Stimulated activated CD8-positive, alpha-beta memory T cell treated with anti-CD3 and anti-CD28 coated beads, Interleukin-4, amount 100 ng/mL, for 1 hour (primary cell): ENCODE measurements at places on chromosomes 7 and 10.

DNA sequence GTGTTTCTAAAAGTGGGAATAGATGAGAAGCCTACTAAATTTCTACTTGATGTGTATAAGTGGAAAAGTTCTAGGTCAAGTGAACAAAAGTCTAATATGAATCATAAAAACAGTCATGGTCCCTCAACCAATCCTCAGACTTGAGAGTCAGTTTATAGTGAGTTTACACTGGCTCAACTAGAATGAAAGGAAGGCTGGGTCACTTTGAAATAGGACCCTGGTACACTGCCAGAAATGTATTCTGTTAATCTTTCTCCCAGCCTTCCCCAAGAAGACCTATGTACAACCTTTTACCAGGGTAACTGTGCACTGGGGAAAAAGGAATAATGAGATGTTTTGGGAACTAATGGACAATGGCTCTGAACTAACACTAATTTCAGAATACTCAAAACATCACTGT is 17.3 kb downstream of the ELMO1 start:
- DNase-seq, result no peak

DNA sequence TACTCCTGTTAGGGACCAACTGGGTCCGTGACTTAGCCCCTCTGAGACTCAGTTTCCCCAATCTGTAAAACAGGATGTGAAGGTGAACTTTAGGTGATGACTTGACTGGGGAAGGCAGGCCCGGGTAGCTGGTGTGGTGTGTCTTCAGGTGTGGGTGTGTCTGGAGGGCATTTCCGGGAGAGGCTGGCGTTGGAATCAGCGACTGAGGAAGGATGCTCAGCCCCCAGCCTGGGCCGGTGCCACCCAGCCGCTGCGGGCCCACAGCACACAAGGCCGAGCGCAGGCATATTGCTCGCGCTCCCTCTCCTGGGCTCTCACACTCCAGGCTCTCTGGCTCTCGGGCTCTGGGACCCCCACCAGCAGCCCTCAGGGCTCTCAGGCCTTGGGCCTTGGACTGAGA is 31.7 kb upstream of the CNPY1 start:
- DNase-seq, result no peak

DNA sequence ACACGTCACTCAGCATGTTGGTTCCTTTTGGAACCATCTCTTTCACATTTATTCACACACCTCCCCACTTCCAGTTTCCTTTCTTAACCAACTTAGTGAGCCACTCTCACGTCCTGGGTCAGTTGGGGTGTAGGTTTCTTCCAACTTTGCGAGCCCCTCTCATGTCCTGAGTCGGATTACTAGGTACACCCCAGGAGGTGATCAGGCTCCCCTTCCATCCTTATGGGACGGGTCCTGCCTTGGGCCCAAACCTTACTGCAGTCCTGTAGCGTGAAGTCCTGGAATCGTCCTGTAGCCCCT is 7.7 kb downstream of the ERV3-1 start:
- DNase-seq, result no peak

DNA sequence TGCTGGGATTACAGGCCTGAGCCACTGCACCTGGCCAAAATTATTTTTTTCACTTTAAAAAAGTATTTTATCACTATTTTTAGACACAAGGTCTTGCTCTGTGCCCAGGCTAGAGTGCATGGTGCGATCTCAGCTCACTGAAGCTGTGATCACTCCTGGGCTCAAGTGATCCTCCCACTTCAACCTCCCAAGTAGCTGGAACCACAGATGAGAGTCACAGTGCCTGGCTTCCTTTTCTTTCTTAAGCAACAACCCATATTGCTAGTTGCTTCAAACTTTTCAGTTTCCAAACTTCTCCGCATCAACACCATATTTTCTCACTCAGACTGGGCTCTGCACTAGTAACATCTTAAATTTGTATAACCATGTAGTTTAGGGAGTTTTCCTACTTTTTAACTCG is 9.5 kb upstream of the SMC3 start:
- DNase-seq, result no peak

GRCh38 chr10:130400890-130401289 is 264.7 kb downstream of the GLRX3 start:
- DNase-seq, result no peak

DNA sequence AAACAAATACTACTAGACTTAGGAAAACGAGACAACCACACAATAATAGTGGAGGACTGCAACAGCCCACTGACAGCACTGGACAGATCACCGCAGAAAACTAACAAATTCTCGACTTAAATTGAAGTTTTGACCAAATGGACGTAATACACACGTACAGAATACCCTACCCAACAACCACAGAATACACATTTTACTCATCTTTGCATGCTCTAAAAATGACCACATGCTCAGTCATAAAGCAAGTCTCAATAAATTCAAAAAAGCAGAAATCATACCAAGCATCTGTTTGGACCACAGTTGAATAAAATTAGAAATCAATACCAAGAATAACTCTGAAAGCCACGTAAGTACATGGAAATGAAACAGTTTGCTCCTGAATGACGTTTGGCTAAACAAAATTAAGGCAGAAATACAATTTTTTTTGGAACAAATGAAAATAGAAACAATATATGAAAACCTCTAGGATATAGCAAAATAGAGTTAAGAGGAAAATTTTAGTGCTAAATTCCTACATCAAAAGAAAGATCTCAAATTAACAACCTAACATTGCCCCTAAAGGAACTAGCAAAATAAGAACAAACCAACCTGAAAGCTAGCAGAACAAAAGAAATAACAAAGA is 30.6 kb downstream of the MAPK8 start:
- no peak for DNase-seq

DNA sequence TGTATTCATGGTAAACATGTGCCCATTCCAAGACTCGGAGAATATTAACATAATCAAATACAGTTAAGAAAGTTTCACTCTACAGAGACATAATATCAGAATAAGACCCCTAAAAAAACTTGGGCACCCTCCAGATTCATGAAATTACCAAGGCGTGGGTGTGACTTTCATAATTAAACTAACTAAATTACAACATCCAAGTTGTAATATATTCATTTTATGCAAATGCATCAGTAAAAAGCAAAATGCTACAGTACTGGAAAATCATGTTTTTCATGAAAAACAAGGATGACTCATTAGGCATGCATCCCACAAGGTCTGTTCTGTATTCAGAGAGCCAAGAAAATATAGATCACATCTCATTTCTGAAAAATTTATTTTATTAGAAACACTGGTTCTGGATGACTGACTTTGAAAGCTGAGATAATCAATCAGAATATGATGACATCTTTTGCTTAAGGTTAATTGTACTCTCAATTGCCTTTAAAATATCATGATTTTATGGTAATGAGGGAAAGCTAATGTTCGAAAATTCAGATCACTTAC is 248.8 kb upstream of the SMIM30 start:
- DNase-seq, result no peak

DNA sequence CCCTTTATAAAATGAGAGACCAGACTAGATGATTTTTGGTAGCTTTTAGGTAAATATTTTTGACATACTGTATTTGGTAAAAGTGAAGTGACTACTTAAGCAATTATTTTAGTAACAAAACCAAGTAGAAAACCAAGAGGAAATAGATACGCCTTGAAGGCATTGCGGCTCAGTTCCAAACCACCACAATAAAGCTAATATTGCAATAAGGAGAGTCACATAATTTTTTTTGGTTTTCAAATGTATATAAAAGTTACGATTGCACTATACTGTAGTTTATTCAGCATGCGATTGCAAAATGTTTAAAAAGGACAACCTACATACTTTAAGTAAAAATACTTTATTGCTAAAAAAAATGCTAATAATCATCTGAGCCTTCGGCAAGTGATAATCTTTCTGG is 581.7 kb upstream of the POT1 start:
- DNase-seq, result no peak

GRCh38 chr7:111092406-111093236 is 1.7 kb downstream of the LRRN3 start:
- no peak for DNase-seq

GRCh38 chr10:100282907-100283306 is 3.6 kb downstream of the BLOC1S2 start:
- DNase-seq, result no peak

DNA sequence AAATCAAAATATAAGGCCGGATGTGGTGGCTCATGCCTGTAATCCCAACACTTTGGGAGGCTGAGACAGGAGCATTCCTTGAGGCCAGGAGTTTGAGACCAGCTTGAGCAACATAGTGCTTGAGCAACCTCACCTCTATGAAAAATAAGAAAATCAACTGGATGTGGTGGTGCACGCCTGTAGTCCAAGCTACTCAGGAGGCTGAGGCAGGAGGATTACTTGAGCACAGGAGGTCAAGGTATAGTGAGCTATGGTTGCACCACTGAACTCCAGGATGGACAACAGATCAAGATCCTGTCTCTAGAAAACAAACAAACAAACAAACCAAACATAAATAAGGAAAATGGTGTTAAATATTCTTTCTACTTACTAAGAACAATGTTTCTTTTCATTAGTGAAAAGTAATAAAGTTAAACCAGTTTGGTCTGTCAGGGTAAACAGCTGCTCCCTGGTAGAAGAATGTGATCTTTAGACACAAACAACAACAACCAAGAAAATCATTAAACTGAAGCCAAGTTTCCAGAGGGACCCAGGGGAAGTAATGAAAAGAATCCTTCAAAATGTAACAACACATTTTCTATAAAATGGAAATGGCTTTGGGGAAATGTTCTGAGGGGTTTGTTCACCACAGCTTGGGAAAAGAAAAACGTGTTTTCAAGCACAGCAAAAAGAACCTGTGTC is 17.5 kb upstream of the BAG3 start:
- no peak for DNase-seq

GRCh38 chr7:23205909-23206767 is 24.3 kb downstream of the NUP42 start:
- no peak for DNase-seq

DNA sequence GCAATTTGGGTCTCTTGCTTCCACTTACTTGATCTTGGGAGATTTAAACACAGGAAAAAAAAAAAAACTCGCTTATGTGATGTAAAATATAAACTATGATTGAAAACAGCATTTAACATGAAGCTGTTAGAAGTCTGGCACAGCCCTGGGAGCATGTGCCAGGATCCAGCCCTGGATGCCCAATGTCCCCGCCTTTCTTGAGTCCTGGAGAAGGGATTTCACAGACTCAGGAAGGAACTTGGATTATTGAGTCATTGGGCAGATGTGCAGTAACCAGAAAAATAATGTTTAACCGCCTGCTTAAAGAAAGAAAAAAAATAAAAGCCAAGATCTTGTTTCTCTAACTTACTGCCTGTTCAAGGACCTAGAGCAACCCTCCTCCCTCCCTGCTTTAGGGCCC is 3.7 kb upstream of the JCAD start:
- DNase-seq, result no peak

GRCh38 chr10:128416231-128416630 is 290.0 kb upstream of the MKI67 start:
- no peak for DNase-seq

DNA sequence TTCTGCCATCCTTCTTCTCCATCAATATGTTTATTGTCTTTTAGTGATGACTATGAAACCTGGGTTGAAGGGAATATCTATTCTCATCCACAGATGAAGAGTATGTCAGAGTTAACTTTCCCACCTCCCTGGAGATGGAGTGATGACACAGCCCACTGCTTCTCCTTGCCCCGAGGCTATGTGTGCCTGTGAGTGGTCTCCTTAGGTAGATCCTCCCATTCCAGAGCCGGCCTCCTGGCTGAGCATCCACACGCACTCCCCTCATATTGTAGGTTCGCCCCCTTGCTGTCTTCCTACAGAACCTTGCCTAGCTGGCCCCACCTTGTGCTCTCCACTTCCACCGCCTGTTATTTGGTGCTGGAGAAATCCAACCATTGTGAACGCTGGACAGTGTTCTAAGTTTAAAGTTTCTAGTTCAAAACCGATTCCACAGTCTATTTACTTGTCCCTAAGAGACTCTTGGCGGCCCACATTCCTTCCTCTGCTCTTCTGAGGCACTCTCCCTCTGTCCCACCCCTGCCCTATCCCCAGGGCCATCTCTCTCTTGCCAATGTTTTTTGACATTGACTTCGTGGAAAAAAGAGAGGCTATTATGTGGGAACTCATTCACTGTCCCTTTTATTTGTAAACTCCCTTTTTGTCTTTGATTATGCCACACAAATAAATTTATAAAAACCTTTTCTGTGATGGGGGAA is 168.0 kb downstream of the ZNF438 start:
- no peak for DNase-seq

DNA sequence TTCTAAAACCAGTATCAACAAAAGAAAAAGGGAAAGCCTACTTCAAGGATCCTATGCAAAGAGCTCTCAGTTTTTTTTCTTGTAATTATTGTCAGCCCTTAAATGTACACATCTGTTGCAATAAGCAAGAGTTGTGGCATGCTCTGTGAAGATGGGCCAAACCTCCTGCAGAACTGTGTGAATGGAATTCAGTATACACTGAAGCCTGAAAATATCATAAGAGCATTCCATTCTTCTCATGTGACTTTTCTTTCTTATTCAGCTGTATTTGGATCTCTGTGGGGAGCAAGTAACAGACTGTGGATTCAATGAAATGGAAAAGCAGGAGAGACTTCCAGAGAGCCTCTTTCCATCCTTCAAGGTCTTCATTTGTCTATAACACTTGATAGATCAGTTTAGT is 130.7 kb downstream of the SAMD9 start:
- no peak for DNase-seq

DNA sequence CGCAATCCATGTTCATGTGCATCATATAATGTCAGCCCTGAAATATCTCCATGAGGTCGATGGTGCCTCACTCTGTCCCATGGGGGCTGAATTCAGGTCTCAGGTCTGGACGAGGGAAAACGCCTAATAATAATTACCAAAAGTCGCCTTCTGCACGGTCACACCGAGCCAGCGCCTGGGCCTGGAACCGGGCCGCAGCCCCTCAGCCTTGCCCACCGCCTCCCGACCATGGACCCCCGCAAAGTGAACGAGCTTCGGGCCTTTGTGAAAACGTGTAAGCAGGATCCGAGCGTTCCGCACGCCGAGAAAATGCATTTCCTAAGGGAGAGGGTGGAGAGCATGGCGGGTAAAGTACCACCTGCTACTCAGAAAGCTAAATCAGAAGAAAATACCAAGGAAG is 18.8 kb upstream of the KLRG2 start:
- no peak for DNase-seq

DNA sequence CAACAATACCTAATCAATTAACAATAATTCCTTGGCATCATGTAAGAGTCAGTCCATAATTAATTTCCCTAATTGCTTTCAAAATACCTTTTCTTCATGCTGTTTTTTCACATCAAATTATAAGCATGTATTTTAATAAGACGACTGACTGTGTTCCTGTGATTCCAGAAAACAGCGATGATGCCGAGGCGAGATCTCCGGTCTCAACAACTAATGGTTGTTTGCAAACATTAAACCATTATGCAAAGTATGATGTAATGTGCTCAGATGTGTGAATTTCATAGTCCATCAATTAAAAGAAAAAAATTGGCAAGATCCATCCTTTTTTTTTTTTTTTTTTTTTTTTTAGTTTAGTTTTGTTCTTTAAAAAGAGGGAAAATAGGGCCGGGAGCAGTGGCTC is 44.5 kb upstream of the PIP4K2A start:
- no peak for DNase-seq
